ENCODE measurements at places on chromosomes 16 and 17. TPM values are rescaled to one million over a fixed set of nuclear protein-coding genes. Genes with fewer than 3 reads are reported as not detected.

ALOX12 gene
- 0.24 TPM for total RNA-seq

HS3ST6 gene
- 0.24 TPM for total RNA-seq

CDH13 gene
- total RNA-seq: 41.9 TPM

TPSD1 gene
- not detected for total RNA-seq

NOG gene
- total RNA-seq: 10.4 TPM

Measured in tracheal epithelial cell (primary cell).